ENCODE measurements at places on chromosomes 5 and 9.

GRCh38 chr5:88399561-88399960 is 130.9 kb upstream of the TMEM161B start:
- no peak for DNase-seq

GRCh38 chr5:142777099-142777498 is 6.9 kb downstream of the ARHGAP26 start:
- DNase-seq: no peak

DNA sequence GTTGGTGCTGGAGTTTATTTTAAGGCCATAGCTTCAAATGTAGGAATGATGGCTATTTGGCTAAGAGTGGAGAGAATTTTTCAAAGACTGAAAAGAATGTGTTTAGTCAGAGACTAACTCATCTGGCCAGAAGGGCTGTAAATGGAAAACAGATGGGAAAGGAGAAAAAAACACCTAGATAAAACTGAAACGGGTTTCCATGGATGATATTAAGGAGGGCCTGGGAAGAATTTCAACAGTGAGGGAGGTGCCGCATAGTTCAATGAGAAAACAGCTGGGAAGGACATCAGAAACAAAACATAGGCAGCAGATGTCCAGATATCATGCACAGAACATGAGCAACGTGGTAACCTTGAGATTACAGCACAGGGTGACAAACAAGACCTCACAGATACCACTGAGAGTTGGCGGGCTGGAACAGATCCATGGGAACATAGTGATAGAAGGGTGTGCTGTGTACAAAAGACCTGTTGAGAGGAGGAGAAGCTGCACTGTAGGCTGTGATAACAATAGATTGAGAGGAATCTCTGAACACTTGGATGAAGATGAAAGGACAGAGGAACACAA is 31.2 kb upstream of the RAD23B start:
- no peak for DNase-seq

DNA sequence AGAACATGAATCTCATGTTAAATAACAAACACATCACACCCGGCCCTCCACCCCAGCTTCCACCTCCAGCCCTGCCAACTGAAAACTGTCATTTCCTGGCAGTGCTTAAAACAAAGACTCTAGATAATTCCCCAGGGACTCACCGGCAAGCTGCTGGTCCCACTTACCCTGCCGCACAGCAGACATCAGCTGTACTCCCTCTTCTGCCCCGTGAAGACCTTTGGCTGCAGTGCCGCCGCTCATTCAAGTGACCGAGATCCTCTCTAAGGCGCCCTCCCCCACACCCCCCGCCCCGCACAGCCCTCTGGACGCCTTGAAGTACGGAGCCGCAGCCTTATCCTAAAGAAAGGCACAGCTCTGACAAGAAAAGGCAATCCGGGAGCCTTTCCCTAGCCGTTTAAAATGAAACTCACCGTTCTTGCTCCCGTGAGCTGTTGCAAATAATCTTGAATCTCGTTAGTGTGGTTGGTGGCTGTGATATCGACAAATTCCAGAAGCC is 434 bp downstream of the GLRX start:
- peak; percentile 81 for DNase-seq

DNA sequence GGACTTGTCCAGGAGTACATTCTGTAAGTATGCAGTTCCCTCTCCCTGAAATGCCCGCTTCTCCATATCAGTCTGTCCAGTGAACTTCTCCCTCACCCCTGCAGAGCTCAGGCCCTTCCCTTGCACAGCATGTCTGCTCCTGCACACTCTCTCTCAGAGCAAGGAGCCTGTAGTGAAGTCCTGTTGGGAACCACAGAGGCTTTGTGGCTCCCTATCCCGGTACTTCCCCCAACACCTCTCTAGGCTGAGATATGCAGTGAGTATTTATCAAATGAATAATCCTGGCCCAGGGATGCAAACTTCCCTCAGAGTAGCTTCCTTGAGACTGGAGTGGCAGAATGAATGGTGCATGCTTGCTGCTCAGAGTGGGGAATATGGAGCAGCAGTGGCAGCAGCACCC is 48.8 kb downstream of the POC5 start:
- no peak for DNase-seq

GRCh38 chr9:72996114-72996513 is 43.3 kb upstream of the ALDH1A1 start:
- no peak for DNase-seq

- DNase-seq: no peak
These were observed 161.7 kb downstream of the RANBP17 start for GRCh38 chr5:171023508-171023907.

GRCh38 chr5:56011835-56012234 is 17.1 kb upstream of the IL6ST start:
- no peak for DNase-seq
